ENCODE measurements at places on chromosomes 11 and 22. TPM values are rescaled to one million over a fixed set of nuclear protein-coding genes. Genes with fewer than 3 reads are reported as not detected.

GRCh38 chr22:47304854-47305253, 542.4 kb downstream of the TBC1D22A start:
- DNase-seq, result no peak

GRCh38 chr11:104946907-104947306, 21.5 kb downstream of the CASP4 start:
- no peak for DNase-seq

The LRRC10B gene
- 0.86 TPM for total RNA-seq

The RHOD gene
- 45.5 TPM for total RNA-seq

The NRGN gene
- 7.4 TPM for total RNA-seq
